ENCODE measurements at places on chromosomes 13 and 19.

GRCh38 chr19:5948752-5949564, 29.0 kb downstream of the RANBP3 start:
- DNase-seq, result no peak

- no peak for DNase-seq
Measured at GRCh38 chr19:7662657-7663056, 6.2 kb upstream of the RETN start.

- no peak for DNase-seq
Measured at GRCh38 chr19:16074488-16075365, 1.6 kb upstream of the TPM4 start.

- DNase-seq, result no peak
Measured at GRCh38 chr19:8242211-8242821, 33.1 kb downstream of the CERS4 start.

- peak; percentile 41 for DNase-seq
Measured at GRCh38 chr13:32851083-32852069, 164.8 kb upstream of the KL start.

GRCh38 chr13:46097663-46098062, 7.2 kb downstream of the CPB2 start:
- DNase-seq, result no peak

GRCh38 chr19:49104229-49104864, 9.8 kb upstream of the LIN7B start:
- DNase-seq, result peak; percentile 84

DNA sequence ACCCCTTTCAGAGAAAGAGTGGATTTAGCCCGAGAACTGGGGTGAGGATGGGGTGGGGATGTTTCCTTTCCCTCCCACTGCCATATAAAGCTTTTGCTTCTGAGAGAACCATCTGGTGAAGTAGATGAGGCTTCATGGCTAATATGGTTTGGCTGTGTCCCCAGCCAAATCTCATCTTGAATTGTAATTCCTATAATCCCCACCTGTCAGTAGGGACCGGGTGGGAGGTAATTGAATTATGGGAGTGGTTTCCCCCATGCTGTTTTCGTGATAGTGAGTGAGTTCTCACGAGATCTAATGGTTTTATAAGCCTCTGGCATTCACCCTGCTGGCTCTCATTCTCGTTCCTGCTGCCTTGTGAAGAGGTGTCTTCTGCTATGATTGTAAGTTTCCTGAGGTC, 270.9 kb downstream of the LMO7 start:
- DNase-seq, result peak; percentile 38

- DNase-seq, result no peak
Measured at GRCh38 chr19:29499261-29499920, 26.4 kb upstream of the VSTM2B start.

All from tongue (tissue), 3 donors.